ENCODE measurements at places on chromosomes 3 and 15.

GRCh38 chr3:19775765-19776164 is 158.3 kb downstream of the EFHB start:
- DNase-seq, result no peak

DNA sequence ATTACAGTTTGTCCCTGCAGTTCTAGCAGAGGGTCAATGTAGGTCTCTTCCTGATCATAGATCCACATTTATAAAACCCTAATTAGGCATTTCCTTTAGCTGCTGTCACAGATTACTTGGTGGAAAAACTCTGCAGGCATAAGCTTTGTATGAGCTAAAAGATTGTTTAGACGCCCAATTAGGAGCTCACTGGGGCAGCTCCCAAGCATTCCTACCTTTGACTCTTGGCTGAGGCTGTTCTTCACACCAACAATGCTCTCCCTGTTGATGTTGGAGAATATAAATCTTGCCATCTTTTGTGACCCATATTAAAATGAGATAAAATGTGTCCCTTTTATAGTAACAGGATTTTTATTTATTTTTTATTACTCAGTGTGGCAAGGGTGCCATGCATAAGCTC is 148.3 kb upstream of the TRIM42 start:
- no peak for DNase-seq

- DNase-seq, result no peak
These were observed 63.3 kb downstream of the ABTB1 start for GRCh38 chr3:127735767-127736693.

GRCh38 chr15:101447168-101447533 is 42.4 kb downstream of the PCSK6 start:
- no peak for DNase-seq

DNA sequence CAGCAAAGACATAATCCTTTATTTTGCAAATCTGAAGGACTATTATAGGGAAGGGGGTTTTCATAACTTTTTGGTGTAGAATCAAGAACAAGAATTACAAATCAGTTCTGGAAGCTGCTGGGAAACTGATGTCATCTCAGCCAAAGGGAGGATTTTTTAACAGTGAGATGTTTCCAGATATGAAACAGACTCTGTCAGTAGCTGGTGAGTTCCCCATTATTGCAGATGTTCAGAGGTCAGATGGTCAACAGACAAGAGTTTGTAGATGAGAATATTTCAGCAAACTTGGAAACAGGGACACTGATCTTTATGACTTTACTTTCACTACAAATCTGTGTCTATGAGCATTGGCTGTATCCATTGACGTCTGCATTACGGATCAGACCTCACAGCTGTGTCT is 71.9 kb upstream of the LPP start:
- DNase-seq, result no peak

DNA sequence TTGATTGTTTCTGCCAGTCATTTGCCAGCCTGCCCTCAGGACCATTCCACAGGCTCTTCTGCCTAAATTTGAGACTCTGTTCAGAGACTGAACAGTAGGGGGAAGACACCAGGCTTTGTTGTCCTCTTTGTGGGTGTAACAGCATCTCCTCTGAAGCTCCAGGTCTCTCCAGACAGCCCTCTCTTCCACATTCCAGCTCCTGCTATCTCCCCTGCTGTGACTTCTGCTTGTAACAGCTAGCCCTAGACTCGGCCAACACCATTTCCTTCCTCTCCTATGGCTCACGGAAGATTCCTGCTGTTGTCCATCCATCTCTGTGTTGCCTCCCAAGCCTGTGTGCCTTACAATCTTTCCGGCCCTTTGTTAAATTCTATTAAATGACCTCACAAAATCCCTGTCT is 40.2 kb downstream of the SUCLG2 start:
- no peak for DNase-seq

DNA sequence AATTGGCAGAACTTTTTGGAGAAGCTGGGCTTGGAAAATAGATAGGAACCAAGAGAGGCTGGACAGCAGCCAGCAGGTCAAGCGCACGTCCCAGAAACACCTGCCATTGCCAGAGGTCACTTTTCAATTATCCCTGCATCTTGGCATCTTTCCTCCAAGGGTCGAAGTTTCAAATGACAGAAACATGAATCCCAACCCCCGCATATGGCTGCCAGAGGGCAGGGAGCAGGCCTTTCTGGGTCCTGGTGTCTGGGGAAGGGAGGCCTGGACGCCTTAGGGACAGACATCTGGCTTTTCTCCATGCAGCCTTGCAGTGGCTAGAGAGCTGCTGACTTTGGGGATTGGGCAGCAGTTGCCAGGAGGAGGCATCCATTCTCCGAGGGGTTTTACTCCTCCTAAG is 164.5 kb upstream of the TPM1 start:
- DNase-seq, result no peak

- no peak for DNase-seq
These were observed 108.3 kb downstream of the SV2B start for GRCh38 chr15:91208371-91208770.

DNA sequence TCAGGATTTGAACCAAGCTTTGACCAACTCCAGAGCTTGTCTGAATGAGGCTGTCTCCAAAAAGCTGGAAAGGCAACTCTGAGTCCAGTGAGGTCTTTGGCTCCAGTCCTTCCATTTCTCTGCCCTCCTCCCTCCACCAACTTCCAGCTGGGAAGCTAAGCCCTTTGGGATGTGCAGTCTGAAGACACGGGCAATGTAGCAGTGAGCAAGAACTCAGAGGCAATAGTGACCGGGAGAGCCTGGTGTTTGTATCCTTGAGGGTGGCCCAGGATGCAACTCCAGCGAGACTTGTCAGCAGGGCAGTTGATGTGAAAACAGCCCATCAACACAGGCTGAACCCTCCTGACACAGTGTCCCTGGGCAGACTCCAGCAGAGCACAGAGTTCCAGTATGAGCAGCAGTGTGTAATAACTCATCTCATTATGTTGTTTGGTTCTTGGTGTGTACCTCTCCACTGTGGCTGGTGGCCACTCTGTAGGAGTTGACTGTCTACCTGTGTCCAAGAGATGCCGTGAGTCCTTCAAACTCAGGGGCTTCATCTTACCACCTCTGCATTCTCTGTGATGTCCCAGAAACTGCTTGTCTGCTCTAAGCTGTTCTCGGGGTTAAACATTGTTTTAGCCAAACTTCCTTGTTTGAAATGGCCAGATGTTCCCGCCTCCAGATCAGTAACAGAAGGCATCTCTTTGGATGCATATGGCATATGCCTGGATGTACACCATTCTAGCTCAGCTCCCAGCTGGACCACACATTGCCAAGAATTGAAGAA is 6.6 kb downstream of the CDCP1 start:
- no peak for DNase-seq

DNA sequence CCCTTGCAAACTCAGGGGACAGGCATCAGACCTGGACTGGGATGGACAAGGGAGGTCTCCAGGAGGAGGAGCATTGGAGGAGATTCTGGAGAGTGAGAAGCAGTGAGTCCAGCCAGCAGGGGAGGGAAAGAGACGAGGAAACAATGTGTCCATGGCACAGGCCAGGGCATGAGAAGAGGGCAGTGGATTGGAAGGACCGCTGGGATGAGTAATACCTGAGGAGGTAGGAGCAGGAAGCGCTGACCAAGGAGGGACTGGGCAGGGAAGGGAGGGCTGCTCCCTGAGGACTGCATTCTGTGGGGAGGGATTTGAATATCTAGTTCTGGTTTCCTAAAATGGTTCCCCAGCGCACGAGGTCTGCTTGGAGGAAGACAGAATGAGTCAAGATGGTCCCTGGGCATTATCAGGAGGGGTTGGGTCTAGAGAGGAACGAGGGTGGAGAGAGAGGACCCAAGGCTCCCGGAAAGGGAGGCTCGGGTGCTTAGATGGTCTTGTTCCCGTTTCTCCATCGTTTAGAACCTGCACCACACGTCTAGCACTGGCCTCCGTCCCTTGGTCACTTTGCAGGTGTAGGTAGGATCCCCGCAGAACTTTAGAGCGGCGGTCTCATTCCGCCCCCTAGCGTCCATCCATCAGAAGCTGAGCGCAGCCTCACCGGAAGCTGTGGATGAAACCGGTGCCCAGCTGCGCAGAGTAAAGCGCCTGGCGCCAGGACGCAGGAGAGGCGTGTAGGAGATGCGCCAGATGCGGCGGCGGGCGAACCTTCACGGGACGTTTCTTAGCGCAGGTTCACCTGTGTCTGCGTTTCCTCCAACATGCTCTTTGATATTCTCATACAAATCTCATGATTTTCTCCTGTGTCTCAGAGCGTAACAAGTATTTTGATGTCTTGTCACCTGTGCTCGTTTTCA is 190.7 kb upstream of the NDN start:
- DNase-seq, result no peak

GRCh38 chr15:79195802-79196201 is 86.7 kb upstream of the ANKRD34C start:
- no peak for DNase-seq

- DNase-seq, result no peak
These were observed 272.2 kb upstream of the NR2F2 start for GRCh38 chr15:96058103-96058851.

- DNase-seq, result no peak
These were observed 13.7 kb upstream of the TPRG1 start for GRCh38 chr3:189158034-189158433.

Measured in amygdala (tissue), 56 donors.